Immature natural killer cell (primary cell): ENCODE measurements at places on chromosomes 3 and 15.

GRCh38 chr3:123338620-123339061 is 110.2 kb downstream of the ADCY5 start:
- no peak for DNase-seq

- no peak for DNase-seq
These were observed 66.8 kb downstream of the CD200R1L start for GRCh38 chr3:112779558-112780480.

- DNase-seq, result no peak
These were observed 5.9 kb upstream of the ABHD6 start for GRCh38 chr3:58231666-58232065.

GRCh38 chr3:17954801-17955200 is 212.4 kb upstream of the TBC1D5 start:
- DNase-seq, result no peak

- no peak for DNase-seq
These were observed 325.5 kb downstream of the CHST2 start for GRCh38 chr3:143445118-143445517.

DNA sequence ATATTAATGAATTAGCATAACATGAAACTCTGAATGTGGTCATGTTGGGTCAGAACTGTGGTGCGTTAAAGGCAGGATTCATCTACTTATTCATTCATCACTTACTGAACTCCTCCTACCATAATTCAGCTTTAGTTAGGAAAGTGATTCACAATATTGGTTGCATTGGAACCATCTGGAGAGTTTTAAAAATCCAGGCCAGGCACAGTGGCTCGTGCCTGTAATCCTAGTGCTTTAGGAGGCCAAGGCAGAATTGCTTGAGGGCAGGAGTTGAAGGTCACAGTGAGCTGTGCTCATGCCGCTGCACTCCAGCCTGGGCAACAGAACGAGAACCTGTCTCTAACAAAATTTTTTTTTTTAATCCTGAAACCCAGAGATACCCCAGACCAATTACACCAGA is 44.2 kb upstream of the ATG7 start:
- no peak for DNase-seq

- no peak for DNase-seq
These were observed 474.7 kb upstream of the UBE2E2 start for GRCh38 chr3:22728406-22728805.

- no peak for DNase-seq
These were observed 8.7 kb upstream of the VIPR1 start for GRCh38 chr3:42493798-42494151.

DNA sequence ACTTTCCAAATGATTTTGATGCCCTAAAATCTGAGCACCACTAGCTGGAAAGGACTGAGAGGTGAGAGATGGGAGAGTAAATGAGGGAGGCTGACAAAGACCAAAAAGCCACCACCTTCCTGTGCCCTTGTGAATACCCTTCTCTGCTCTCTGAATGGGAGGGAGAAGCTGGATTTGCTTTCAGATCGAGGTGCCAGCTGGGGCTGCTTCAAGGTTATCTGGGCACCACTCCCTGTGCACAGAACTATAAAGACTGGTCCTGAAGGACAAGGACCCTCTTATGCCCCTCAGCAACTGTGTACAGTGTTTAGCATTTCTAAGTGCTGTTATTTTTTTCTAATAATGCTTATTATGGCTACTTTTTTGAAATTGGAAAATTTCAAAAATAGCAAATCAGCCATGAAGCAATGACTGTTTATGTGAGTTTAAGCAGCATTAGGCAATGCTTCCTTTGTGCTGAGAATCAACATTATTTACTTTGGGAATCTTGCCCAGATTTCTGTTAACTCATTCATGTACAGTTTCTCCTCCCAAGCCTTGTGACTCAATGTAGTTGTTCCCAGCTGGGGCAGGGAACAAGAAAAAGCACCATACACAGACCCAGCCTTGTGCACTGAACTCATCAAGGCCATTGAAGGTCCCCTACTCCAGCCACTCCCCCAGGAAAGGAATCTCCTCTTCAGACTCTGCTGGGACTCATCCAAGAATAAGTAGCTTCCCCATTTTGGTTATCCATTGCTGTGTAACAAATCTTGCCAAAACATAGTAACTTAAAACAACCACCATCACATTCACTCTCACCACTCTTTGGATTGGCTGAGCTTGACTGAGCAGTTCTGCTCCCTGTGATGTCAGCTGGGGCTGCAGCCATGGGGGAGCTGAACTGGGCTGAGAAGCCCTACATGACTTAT is 37.3 kb upstream of the CDV3 start:
- no peak for DNase-seq

DNA sequence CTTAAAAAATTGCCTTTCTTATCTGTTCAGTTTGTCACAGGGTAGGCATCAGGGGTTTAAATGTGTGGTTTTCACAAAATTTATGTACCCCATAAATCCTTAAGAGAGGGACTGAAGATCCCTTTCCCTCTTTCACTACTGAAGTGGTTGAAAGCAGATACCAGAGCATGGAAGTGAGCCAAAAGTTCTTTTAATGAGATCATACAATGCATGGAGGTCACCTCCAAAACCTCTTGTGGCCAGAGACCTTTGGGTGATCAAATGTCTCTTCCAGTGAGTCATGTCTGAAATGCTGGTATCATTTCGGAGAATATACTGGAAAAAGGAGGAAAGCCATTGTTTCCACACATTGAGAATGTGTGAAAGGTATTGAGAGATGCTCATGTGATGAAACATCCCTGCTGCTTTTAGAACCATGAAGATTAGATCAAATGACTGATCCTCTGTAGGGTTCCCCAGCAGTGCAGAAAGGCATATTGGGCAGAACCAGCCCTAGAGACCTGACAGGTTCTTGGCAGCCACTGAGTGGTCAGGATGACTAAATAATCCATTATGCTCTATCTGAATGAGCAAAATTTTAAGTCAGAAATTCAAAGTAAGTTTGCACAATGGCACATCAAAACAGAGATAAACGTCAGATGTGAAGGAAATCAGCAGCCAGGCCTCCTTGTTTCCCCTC is 165.8 kb upstream of the SLC2A2 start:
- DNase-seq, result no peak

DNA sequence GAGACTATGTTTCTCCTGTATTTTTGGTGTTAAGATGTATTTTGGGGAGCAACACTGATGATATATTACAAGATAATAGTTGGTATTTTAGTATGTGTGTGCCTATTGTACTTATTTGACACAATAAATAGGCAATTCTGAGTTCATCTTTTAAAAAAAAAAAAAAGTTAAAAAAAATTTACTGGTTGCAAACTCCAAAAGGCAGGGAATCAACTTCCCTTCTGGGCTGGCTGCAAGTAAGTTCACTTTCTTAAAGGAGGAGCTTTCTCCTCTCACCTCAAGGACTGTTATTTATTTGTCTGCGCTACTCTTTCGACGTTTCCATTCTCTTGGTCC is 335 bp upstream of the VPS8 start:
- DNase-seq, result no peak

- DNase-seq, result no peak
These were observed 7.6 kb downstream of the KY start for GRCh38 chr3:134643150-134643675.

- peak; percentile 11 for DNase-seq
These were observed 897 bp downstream of the RAD54L2 start for GRCh38 chr3:51539291-51539941.

DNA sequence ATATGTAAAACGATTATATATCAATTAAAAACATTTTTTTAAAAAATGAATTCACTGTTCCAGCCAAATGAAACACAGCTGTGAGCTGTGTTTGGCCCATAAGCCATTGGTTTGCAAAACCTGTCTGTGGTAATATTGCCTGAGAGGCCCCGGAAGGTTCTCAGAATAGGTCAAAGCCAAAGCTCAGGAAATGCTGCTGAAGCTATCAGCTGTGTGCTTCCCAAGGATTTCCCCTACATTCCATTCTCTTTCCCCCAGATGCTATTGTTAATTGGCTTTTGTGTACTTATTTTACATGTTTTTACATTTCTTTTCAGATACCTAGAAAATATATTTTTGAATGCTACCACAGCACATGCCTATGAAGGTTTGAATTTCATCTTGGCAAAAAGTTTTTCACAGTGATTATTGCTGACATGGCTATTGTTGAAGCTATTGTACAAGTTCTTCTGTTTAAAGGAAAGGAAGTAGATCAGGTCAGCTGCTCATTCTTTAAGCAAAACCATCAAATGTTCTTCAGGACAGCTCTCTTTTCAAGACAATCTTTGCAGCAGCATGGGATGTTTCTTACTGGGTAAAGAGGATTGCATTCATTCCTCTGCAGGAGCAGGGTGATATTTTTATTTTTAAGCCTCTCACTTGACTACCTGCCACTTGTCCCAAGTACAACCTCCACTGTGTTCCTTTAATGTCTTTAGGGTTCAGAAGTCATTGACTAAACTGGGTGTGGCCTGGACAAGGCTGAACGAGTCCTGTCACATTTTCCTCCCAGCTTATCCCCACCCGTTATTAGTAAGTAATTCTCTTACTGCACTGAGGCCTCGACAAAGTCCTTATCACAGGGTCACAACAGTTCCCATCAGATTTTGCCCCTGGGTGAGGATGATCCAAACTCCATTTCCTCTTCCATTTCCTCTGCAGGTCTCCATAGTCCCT is 26.3 kb upstream of the BNC1 start:
- DNase-seq, result no peak
